PC-3 (cell line): ENCODE measurements at places on chromosomes 5 and 9. TPM values are rescaled to one million over a fixed set of nuclear protein-coding genes. Genes with fewer than 3 reads are reported as not detected.

DNA sequence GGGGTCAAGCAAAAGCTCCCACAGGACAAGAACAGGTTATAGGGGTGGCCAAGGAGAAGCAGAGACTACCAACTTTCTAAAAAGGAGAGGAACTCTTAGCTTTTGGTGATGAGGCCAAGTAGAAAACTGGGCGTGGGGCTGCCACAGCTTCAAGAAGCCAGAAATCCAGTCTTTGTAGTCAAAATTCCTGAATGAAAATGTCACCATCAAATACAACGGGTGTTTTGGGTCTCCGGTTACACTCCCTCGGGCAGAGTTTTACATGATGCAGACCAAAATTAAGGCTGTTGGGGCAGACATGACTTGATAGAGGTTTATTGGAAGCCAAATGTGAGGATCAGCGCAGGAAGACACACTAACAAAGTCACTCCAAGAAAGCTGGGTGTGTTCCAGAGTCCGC lies 29.4 kb upstream of the N4BP3 start:
- peak; percentile 73 for DNase-seq

DNA sequence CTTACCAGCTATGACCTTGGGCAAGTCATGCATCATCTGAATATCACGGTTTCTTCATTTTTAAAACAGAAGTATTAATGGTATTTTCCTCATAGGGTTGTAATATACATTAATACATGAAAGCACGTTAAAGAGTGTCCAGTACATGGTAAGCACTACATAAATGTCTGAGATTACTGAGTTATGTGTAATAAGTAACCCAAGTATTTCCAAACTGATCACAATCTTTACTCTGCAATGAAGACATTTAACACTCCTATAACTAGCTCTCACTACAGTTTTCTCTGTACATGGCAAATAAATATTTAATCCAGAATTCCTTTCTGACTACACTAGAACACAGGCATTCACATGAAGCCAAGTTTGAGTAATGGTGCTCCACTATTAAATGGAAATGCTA lies 4.0 kb downstream of the GLDC start:
- no peak for DNase-seq

DNA sequence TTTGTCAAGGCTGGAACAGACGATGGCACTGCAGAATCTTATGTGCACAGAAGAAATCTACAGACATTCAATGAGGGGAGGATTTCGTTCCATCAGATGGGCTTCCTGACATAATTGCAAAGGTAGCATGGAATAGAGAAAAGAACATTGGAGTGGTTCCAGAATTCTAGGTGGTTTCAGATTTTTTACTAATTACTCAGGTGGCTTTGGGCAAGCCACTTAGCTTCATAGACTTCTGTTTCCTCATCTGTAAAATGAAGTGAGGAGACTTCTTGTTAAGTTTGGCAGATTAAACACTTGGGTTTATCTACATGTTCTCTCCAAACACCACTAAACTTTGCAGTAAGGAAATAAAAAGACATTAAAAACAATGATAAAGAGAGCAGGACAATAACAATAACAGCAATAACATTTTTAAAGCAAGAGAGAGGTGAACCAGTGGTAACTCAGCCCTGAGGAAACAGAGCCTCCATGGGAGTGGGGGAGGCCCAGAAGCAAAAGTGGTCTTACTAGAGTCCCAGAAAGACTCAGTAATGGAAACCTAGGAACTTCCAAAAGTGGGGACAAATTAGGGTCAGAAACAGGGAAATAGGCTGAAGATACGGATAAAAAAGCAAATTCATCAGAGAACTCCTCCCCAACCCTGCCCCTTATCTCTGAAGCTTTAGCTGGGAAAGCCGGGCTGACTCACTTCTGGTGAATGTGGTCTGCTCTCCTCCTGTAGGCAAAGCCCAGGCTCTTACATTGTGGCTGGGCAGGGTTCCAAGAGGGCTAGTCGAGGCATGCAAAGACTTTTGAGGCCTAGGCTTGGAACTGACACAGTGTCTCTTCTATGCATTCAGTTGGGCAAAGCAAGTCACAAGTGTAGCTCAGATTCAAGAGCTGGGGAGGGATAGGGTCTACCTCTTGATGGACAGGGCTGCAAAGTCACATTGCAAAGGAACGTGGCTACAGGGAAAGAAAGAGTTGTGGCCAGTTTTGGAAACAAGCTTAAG lies 11.8 kb upstream of the ACTBL2 start:
- DNase-seq: peak; percentile 86

DNA sequence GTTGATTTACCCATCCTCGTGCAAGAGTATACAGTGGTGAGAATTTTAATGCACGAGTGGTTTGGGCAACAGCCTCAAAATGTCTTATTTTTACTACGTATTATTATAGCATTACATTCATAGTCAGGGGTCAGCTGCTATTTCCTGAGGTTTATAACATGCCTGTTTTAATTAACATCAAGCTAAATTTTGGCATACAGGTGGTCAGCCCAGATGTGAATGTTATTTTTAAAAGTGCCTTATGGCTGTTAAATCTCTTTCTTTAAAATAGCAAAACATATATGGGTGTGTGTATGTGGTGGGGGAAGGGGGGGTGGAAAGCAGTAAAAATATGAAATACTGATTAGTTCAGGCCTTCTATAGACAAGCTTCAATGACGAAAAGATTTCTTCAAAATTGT lies 424.5 kb upstream of the CLINT1 start:
- DNase-seq: no peak

- no peak for DNase-seq
Observed at GRCh38 chr9:99357575-99357974, 135.5 kb downstream of the SEC61B start.

GRCh38 chr5:135085133-135085935 lies 51.3 kb upstream of the PITX1 start:
- DNase-seq: peak; percentile 84

The C5orf58 gene
- total RNA-seq: not detected in 2 replicates

DNA sequence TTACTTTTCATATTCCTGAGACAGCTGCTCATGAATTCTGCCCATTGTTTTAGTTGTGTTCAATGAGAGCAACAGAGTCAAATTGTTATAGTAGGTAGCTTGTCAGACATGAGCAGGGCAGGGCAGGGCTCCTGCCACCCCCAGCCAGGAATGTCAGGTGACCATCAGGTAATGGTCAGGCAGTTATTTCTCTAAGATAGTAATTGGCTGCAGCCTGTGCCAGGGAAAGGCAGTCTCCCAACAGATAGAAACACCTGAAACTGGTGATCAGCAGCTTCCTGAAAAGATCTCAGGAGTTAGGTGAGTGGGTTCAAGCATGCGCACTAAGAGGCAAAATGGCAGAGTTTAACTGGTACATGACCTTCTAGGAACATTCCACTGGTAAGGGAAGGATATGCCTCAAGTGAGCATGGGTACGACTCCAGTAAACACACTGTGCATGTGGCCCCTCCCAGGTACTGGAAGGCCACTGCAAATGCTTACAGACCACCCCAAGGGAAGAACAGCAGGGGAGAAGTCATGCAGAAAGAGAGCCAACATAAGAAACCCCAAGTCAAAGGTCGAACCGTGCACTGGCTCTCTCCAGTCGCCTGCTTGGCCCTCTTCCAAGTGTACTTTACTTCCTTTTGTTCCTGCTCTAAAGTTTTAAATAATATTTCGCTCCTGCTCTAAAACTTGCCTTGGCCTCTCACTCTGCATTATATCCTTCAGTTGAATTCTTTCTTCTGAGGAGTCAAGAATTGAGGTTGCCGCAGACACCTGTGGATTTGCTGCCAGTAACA lies 25.1 kb downstream of the CARTPT start:
- DNase-seq: no peak

DNA sequence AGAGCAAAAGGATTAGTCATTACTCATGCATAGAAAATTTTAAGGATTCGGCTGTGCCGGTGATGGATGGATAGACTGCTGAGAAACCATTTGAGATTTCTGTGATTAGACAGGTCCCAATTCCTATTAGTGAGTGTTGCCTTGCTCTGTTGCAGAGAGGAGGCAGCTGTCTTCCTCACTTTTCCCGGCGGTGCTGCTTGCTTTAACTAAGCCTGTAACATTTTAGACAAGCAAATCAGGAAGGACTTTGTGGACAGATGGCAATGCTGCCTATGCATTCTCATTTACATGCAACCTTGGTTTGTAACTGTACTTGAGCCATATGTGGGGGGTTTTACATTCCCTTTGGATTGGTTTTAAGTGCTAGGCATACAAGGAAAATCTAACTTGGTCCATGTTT lies 1176.3 kb downstream of the CDH18 start:
- no peak for DNase-seq

- DNase-seq: no peak
Observed at GRCh38 chr9:75242426-75242825, 154.1 kb downstream of the OSTF1 start.

GRCh38 chr9:114851306-114851705 lies 45.5 kb upstream of the TNFSF15 start:
- DNase-seq: no peak

The PRUNE2 gene
- not detected in 2 replicates for total RNA-seq

- no peak for DNase-seq
Observed at GRCh38 chr9:78399153-78399552, 102.2 kb downstream of the PSAT1 start.

GRCh38 chr9:107175816-107176435 lies 107.2 kb upstream of the RAD23B start:
- DNase-seq: no peak

GRCh38 chr9:135272608-135273007 lies 185.1 kb downstream of the OLFM1 start:
- no peak for DNase-seq

- DNase-seq: peak; percentile 92
Observed at GRCh38 chr5:1792842-1793266, 6.8 kb downstream of the MRPL36 start.

DNA sequence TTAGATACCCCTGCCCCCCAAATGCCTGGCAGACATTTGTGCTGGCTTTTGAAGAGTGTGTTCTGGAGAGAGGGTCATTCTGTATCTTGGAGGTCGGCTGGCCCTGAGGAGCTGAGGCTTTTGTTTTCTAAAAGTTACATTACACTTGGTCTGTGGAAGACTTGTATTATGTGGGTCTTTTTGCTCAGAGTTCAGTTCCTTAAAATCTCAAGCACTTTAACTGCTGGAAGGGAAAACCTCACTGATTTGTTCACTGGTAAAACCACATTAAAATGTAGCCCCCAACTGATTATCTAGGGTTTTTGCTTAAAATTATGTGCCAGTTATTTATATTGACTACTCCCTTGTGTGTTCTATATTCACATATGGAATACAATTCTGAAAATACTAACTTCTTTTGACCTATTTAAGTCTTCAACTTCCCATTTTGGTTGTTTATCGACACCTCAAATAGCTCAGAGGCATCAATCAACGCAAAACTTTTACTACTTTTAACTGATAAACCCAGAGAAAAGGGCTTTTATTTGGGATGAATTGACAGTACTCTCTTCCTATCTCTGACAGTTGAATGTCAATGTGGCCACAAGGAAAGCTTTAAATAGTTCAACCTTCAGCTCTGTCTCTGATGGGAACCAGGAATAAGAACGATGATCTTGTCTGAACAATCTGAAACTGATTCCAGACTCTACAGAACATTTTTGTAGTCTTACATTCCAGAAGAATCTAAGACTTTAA lies 54.0 kb upstream of the MAP3K1 start:
- no peak for DNase-seq

DNA sequence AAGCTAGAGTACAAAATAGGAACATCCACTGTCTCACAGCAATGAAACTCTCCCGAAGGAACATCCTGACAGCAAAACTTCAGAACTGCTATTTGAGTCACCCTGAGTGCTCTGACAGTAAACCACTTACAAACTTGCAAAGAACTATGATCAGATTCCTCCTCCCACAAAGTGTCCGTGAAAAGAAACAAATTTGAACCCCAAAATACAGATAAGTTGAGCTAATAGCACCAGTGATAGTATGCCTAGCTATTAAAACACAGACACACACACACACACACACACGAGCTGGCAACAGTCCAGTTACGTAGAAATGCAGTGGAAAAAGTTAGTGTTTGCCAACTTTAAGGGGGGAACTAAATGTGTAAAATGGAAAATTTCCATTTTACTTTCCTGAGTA lies 3.1 kb upstream of the GLIS3 start:
- DNase-seq: peak; percentile 34

GRCh38 chr9:112494153-112494552 lies 7.5 kb downstream of the KIAA1958 start:
- DNase-seq: no peak

- no peak for DNase-seq
Observed at GRCh38 chr9:113648586-113648985, 185.1 kb downstream of the RGS3 start.

The IFNA16 gene
- not detected in 2 replicates for total RNA-seq

The GLRA1 gene
- total RNA-seq: not detected in 2 replicates

DNA sequence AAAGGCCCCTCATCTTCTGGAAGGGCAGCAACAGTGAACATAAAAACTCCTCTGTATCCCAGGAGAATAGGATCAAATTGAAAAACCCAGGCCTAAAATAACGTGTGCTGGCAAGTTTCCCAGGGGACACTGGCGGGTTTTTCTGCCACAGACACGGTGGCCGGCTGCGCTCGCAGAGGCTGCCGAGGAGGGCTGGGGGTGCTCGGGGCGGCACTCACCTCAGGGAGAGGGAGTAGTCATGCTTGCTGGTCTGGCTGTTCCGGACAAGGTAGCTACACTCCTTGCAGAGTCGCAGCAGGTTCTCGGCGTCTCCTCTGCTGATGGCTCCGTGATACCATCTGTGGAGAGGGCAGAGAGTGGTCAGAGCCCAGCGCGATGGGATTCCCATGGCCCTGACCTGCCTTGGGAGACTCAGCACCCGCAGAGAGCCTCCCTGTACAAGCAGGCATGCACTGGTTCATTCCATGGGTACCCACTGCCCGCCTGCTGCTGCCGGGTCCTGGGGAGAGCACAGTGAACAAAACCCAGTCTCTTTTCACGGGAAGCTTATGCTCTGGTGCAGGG lies 44.6 kb upstream of the SLC25A51 start:
- no peak for DNase-seq

GRCh38 chr5:71699233-71699632 lies 19.8 kb upstream of the CARTPT start:
- peak; percentile 6 for DNase-seq

DNA sequence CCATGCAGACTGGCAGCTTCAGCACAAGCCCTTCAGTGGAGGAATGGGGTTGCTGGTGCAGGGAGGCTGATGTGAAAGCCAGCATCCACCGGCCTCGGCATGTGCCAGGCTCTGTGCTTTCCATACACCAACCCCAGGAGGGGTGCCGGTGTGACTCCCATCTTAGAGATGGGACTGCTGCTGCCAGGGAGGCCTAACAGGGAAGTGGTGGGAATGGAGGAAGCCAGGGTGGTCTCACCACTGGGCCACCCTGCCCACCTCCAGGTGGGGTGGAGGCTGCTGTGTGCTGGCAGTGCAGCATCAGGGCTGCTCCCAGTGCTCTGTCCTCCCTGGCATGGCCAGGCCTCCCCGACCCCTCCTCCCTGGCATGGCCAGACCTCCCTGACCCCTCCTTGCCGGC lies 32.8 kb upstream of the PITX1 start:
- DNase-seq: no peak

The SEMA4D gene
- 5.0 and 8.0 TPM in 2 replicates for total RNA-seq

- no peak for DNase-seq
Observed at GRCh38 chr5:83015676-83016075, 61.5 kb downstream of the TMEM167A start.

The SH3TC2 gene
- 32.0 and 40.0 TPM in 2 replicates for total RNA-seq

- no peak for DNase-seq
Observed at GRCh38 chr5:179224741-179225140, 120.5 kb downstream of the ADAMTS2 start.

GRCh38 chr9:132502480-132502879 lies 79.9 kb upstream of the BARHL1 start:
- DNase-seq: no peak

GRCh38 chr5:147403651-147404640 lies 105.9 kb downstream of the DPYSL3 start:
- DNase-seq: peak; percentile 58
